Bronchus fibroblast of lung (primary cell): ENCODE measurements at places on chromosomes 6 and 20. TPM values are rescaled to one million over a fixed set of nuclear protein-coding genes. Genes with fewer than 3 reads are reported as not detected.

The CYB5R4 gene
- total RNA-seq: 7.6 and 13.3 TPM in 2 replicates

The ZSWIM3 gene
- total RNA-seq: 3.9 and 4.0 TPM in 2 replicates

The ZSCAN12 gene
- 3.4 and 5.5 TPM in 2 replicates for total RNA-seq

The PRDM1 gene
- total RNA-seq: 1.6 and 1.8 TPM in 2 replicates

The CRISP2 gene
- not detected in 2 replicates for total RNA-seq

The RBM24 gene
- 1.8 and 3.1 TPM in 2 replicates for total RNA-seq

The IYD gene
- not detected in 2 replicates for total RNA-seq

The SLC44A4 gene
- 0.45 TPM in 1 of 2 replicates, not detected in the other for total RNA-seq
